ENCODE measurements at places on chromosomes 4 and X.

- no peaks in the 10 kb centered on the region for H3K36me3 ChIP-seq
- no peaks in the 10 kb centered on the region for H3K27me3 ChIP-seq
- H3K4me3 ChIP-seq, result no peak overlapping the region
- no peak overlapping the region for H3K27ac ChIP-seq
- H3K4me1 ChIP-seq, result no peaks in the 10 kb centered on the region
- DNase-seq, result no peak
These were observed 17.4 kb downstream of the ATP5ME start for GRCh38 chr4:656436-657337.

GRCh38 chr4:182513587-182514291 lies 270.5 kb downstream of the TENM3 start:
- H3K4me1 ChIP-seq, result no peaks in the 10 kb centered on the region
- H3K4me3 ChIP-seq, result no peak overlapping the region
- H3K36me3 ChIP-seq, result no peaks in the 10 kb centered on the region
- DNase-seq, result no peak
- no peaks in the 10 kb centered on the region for H3K27me3 ChIP-seq

GRCh38 chrX:133838761-133839676 lies 146.4 kb downstream of the GPC3 start:
- no peak overlapping the region for H3K27ac ChIP-seq
- no peak overlapping the region for H3K4me3 ChIP-seq
- H3K36me3 ChIP-seq, result no peaks in the 10 kb centered on the region

GRCh38 chrX:106783716-106784115 lies 18.8 kb upstream of the TBC1D8B start:
- DNase-seq, result no peak
- no peaks in the 10 kb centered on the region for H3K27me3 ChIP-seq
- H3K4me3 ChIP-seq, result no peak overlapping the region
- no peaks in the 10 kb centered on the region for H3K4me1 ChIP-seq
- no peak overlapping the region for H3K27ac ChIP-seq
